ENCODE measurements at places on chromosomes 1 and 21.

GRCh38 chr1:230575886-230576500 lies 66.3 kb upstream of the COG2 start:
- no peak for DNase-seq

- no peak for DNase-seq
Measured at GRCh38 chr1:162168261-162168660, 98.8 kb downstream of the NOS1AP start.

DNA sequence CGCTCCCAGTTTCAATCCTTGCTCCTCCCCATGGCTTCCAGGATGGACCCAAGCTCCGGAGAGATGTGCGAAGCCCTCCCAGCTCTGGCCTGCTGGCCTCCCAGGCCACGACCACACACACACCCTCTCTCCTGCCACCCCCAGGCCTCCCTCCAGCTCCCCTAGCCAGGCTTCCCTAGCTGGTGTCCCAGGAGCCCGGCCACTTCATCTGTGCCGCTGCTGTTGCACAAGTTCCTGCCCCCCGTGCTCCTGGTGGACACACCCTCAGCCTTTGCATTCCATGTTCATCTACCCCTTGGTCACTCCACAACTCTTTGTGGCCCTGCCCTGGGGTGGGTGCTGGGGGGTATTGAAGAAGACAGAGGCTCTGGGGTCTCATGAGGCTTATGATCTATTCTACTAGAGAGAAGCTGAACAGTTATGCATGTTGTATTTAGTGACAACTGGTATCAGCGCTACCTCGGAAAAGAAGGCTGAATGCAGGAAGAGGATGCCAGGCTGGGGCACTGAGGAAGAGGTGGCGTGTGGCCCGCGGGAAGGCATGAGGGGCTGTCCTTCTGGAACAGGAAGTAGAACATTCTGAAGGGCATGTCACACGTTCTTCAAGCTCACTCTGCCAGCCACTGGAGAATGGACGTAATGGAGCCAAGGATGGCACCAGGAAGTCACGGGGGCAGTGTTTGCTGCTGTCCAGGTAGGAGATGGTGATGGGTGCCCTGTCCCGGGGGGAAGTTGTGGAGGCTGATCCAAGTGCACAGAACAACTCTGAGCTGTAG lies 172.4 kb downstream of the PSMG1 start:
- no peak for DNase-seq

- peak; percentile 57 for DNase-seq
Measured at GRCh38 chr1:87826681-87827251, 498.1 kb downstream of the LMO4 start.

GRCh38 chr1:3530926-3531818 lies 76.7 kb downstream of the ARHGEF16 start:
- peak; percentile 93 for DNase-seq

- no peak for DNase-seq
Measured at GRCh38 chr1:186985889-186986491, 157.2 kb downstream of the PLA2G4A start.

DNA sequence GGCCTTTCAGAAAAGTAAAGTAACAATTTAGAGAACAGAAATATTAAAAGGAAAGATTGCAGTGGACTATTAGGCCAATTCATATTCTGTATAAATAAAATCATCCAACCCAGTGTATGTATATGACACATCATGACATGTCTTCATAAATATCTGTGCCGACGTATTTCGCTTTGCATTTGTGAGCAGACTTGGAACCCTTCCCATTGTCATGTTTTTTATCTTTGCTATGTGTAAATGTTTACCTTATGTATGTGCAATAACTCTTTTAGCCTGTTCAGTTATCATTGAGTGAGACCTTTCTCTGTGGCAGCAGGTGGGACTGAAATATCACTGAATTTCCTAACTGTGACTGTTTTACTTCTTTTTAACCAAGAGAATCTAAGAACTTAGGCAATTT lies 58.0 kb upstream of the FAM3B start:
- DNase-seq: no peak

DNA sequence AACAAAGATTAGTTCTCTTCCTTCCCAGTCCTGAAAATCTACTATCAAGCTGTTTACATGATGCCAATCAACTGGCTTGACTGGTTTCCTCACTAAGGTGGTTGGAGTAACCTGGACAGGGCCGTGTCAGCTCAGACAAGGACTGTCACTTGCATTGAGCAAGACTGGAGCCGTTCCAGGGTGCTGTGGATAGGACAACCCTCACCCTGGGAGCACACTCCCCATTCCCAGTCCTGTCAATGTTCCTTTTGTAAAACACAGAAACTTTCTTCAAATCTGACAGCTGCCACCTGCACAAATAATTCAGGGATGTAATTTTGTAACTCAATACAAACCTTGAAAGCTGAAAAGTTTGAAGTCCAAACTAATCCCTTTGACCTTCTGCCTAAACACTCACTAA lies 31.4 kb downstream of the PLPP3 start:
- peak; percentile 65 for DNase-seq

DNA sequence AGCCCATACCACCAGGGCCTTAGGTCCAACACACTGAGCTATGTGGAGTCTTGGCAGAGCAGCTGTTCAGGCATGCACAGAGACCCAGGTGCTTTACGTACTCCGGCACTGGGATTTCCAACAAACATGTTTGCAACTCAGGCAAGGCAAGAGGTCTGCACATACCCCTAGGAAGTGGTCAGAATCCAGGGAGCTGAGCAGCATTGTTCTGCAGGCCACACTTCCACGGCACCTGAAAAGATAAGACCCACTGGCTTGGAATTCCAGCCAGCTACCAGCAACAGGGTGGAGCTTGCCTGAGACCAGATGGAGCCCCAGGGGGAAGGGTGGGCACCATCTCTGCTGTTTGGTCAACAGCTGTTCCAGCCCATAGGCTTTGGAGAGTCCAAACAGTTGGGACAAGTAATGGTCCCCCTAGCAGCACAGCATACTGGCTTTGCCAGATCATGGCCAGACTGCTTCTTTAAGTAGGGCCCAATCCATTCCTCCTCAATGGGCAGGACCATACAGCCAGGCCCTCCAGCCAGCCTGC lies 51.7 kb upstream of the LRRC8B start:
- DNase-seq: no peak

DNA sequence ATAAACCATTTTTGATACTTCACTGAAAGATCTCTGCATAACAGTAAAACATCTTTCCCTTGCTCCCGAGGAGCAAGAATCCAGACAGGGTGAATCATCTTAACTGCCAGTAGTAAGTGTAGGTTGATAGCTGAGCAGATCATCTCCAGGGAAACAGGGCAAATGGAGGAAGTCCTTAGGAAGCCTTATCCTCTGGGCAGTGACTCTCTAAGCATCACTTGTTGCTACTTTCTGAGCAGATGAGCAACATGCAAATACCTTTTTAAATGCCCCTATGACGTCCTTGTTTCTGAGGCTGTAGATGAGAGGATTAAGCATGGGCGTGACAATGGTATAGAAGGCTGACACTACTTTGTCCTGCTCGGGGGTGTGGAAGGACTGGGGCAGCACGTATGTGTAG lies 8.9 kb downstream of the OR2T11 start:
- DNase-seq: no peak

DNA sequence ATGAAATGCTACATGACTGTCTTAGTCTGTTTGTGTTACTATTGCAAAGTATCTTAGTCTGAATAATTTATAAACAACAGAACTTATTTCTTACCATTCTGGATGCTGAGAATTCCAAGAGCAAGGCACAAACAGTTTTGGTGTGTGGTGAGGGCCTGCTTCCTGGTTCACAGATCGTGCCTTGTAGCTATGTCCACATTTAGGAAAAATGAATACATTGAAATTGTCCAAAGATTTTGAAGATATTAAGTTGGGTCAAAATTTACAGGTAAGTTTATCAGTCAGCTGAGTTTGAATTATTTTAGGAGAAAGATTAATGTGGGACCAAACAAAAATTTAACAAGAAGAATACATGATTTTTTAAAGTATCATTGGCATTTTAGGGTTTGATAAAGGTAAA lies 293.5 kb downstream of the LTN1 start:
- no peak for DNase-seq

DNA sequence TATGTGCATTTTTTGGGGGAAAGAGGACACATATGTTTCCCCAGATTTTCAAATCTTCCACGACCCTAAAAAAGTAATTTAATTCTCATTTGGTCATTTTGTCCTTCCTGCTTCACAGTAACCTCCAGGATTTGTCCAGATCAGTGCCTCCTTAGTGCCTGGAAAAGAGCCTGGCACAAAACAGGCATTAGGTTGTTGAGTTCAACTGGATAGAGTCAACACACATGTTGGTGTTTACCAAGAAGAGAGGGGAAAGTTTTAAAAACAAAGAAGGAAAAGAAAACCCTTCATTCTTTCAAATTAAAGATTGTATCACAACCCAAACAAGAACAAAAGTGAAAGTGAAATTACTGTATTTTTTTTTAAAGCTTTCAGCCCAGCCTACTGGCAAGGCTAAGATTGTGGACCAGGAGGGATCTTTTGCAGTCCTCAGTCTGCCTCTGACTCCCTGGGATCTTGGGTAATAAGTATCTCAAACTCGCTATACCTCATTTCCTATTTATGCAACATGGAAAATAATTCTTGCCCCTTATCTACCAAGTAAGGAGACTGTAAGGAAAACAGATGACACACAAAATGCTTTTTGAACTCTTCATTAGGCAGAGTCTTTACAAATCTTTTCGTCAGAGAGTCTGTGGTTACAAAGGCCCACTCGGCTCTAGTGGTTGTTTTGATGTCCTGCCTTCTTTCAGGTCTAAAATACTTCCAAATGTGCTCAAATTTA lies 57.8 kb downstream of the ZNF281 start:
- no peak for DNase-seq

DNA sequence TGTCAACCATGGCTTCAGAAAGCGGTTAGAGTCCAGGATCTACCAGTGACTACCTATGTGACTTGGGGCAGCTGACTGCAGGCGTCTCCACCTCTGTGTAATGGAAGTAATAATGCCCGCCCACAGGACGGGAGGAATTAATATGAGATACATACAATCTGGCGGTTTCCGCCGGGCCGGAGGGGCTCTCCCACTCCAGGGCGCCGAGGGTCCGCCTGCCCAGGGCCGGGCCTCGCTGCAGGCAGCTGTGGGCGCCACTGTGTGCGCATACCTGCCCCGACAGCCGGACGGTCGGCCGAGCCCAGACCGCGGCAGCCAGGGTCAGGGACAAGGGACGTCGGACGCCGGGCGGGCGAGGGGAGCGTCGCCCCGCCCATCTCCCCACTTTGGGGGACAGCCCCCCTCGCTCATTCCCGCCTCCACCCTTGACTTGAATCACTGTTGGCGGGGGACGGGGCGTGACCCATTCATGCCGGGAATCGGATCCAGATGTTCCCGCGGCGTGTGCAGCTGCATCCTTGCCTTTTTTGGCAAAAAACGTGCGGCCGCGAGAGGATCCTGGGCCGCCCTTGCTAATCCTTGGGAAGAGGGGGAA lies 6.0 kb upstream of the SF3A3 start:
- DNase-seq: peak; percentile 86

- no peak for DNase-seq
Measured at GRCh38 chr1:222288053-222288452, 259.9 kb downstream of the HHIPL2 start.

DNA sequence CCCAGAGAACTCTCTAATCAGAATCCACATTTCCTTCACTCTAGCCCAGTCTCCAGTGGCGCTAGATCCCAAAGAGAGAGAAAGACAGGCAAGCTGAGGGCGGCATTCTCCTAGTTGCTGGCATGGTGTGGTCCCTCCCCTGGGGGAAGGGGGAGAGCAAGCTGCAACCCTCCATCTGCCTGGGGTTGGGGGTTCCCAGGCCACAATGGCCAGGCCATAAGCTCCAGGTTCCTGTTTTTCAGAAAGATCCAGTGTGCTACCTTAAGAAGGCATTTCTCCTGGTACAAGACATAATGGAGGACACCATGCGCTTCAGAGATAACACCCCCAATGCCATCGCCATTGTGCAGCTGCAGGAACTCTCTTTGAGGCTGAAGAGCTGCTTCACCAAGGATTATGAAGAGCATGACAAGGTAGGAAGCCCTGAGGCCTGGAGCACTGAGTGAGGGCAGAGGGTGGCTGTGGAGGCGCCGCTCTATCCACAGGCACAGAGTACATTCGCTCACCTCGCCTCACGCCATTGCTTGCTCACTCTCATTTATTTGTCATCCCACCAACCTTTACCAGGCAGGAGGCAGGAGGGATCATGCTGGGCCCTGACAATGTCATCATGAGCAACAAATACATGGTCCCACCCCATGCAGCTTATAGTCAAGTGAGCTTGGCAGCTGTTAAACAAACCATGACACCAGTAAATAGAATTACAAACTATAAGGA lies 6.6 kb downstream of the CSF1 start:
- DNase-seq: no peak

- no peak for DNase-seq
Measured at GRCh38 chr1:31535561-31535960, 40.8 kb upstream of the TINAGL1 start.

DNA sequence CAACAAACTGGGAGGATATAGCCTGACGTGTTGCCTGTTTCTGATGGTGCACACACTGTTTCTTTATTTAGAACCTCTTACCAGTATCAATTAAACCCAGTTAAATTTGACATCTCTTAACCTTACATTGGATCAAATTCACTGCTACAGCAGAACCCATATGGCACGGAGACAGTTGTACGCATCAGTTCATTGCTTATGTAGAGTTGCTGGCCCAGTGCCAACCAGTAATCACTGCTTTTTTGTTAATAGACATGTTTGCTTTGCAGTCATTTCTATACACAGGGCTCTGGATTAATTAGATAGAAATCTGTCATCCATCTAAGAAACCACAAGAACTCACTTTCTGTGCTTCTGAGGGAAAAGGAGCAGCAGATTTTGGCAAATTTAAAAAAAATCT lies 154.0 kb downstream of the RWDD3 start:
- DNase-seq: no peak

DNA sequence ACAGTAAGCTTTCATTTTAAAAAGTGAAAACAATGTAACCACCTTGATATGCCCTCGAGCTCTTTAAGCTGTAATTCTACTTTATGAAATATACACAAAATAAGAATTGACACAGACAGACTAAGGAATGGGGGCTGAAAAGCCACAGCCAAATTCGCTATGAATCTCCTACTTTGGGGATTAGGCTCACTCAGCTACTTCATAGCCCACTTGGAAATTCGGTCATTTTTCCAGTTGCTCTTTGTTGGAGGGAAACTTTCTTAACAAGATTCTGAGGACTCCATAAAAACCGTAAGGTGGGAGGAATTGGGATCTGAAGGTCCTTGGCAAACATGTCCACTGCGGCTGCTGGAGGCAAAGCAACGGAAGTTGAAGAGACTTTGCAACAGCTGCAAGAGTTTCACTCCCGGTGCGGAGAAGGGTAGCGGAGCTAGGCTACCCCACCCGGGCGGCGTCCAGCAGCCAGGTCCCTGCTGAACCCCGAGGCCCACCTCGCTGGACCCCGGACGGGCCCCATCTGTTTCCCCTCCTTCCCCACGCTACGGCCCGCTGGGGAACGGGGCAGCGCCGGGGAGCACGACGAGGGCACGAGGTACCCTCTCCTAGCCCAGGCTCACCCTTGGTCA lies 634 bp downstream of the MYCBP start:
- DNase-seq: peak; percentile 27

- no peak for DNase-seq
Measured at GRCh38 chr1:4658643-4659628, 4.5 kb downstream of the AJAP1 start.
